ENCODE measurements at places on chromosomes 7 and 10.

DNA sequence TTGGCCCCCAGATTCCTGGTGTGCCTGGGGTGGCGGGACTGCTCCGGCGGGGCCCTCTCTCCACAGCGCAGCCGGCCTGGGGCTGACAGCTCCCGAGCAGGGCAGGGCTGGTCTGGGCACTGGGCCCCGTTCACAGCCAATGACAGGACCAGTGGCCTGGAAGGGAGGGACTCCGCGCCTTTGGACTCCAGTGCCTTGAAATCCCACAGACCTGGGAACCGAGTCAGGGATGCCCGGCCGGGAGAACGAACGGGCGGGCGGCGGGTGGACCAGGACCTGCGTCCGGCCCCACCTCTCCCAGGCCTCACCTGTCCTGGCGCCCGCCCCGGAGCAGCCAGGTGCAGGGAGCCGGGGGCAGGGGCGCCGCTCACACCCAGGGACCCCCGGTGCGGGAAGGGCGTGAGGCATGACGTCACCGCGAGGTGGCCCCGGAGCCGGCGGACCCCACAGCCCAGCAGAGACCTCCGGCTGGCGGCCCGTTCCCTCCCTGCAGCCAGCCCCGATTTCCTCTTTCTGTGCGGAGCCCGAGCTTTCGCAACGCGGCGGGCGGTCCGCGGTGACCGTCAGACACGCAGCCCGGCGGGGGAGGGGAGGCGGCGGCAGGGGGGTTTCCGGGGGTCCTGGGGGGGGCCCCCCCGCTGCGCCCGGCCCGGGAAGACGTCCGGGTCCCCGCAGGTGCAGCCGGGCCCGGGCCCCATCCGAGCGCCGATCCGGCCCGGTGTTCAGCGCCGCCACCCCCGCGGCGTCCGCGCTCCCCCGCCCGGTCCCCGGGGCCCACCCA is 743 bp downstream of the ADAP1 start:
- no peaks in the 10 kb centered on the region for H3K4me1 ChIP-seq
- no peak overlapping the region for H3K4me3 ChIP-seq
- H3K36me3 ChIP-seq = no peaks in the 10 kb centered on the region
- peaks cover 32% of the 10 kb centered on the region for H3K27me3 ChIP-seq

- H3K27me3 ChIP-seq = no peaks in the 10 kb centered on the region
- H3K4me1 ChIP-seq = peaks cover 39% of the 10 kb centered on the region
- H3K4me3 ChIP-seq = no peak overlapping the region
- DNase-seq = no peak
Measured at GRCh38 chr7:7517754-7518153, 17.9 kb downstream of the COL28A1 start.

- no peaks in the 10 kb centered on the region for H3K4me1 ChIP-seq
- H3K27me3 ChIP-seq = no peaks in the 10 kb centered on the region
- peaks cover 4% of the 10 kb centered on the region for H3K36me3 ChIP-seq
- DNase-seq = no peak
Measured at GRCh38 chr7:158252081-158252836, 335.4 kb downstream of the PTPRN2 start.

GRCh38 chr7:2209146-2209960 is 23.4 kb downstream of the MAD1L1 start:
- peak overlapping the region; percentile 24 for H3K27ac ChIP-seq
- peaks cover 14% of the 10 kb centered on the region for H3K4me1 ChIP-seq
- DNase-seq = peak; percentile 41
- H3K27me3 ChIP-seq = no peaks in the 10 kb centered on the region
- no peak overlapping the region for H3K4me3 ChIP-seq

DNA sequence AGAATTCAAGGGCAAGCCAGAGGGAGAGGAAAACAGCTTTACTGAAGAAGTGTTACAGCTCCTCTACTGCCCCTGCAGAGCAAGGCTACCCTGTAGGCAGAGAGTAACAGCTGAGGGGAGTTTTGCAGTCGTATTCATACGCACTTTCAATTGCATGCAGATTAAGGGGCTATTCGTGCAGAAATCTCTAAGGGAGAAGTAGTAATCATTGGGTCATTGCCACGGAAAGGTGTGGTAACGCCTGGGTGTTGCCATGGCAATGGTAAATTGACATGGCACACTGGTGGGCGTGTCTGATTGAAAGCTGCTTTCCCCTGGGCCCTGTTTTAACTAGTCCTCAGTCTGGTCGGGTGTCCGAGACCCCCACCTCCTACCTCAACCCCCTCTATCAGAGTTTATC is 227.2 kb downstream of the NSUN6 start:
- H3K27ac ChIP-seq = no peak overlapping the region
- H3K4me3 ChIP-seq = no peak overlapping the region
- H3K36me3 ChIP-seq = no peaks in the 10 kb centered on the region
- H3K4me1 ChIP-seq = no peaks in the 10 kb centered on the region

GRCh38 chr10:43821103-43821502 is 172.4 kb upstream of the ZNF32 start:
- no peak for DNase-seq
- H3K27me3 ChIP-seq = peaks cover 1% of the 10 kb centered on the region
- H3K4me3 ChIP-seq = no peak overlapping the region
- H3K36me3 ChIP-seq = no peaks in the 10 kb centered on the region
- peaks cover 79% of the 10 kb centered on the region for H3K4me1 ChIP-seq
- peak overlapping the region; percentile 54 for H3K27ac ChIP-seq

DNA sequence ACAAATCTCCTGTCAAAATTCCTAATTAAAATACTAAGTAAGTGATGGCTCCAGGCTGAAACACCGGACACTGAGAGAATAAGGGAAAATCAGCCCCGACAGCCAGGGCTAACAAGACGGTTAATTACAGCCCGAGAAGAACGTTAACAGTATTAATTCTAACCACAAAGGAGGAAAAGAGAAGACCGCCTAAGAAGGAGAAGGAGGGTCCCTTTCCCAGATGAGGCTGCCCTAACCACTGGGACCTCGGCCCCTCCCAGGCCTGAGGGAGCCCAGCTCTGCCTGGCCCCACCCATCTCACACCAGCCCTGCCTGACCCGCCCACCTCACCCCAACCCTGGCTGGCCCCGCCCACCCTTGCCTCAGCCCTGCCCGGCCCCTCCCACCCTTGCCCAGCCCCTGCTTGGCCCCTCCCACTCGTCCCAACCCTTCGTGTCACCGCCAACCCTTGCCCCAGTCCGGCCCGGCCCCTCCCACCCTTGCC is 51.3 kb downstream of the PWWP2B start:
- no peak overlapping the region for H3K4me3 ChIP-seq
- no peaks in the 10 kb centered on the region for H3K36me3 ChIP-seq
- no peaks in the 10 kb centered on the region for H3K27me3 ChIP-seq
- peak overlapping the region; percentile 71 for H3K27ac ChIP-seq
- no peak for DNase-seq
- peaks cover 10% of the 10 kb centered on the region for H3K4me1 ChIP-seq

GRCh38 chr10:42623929-42624328 is 14.4 kb downstream of the ZNF33B start:
- H3K27me3 ChIP-seq = no peaks in the 10 kb centered on the region
- peaks cover 31% of the 10 kb centered on the region for H3K36me3 ChIP-seq
- H3K4me3 ChIP-seq = no peak overlapping the region
- no peaks in the 10 kb centered on the region for H3K4me1 ChIP-seq
- DNase-seq = no peak
- H3K27ac ChIP-seq = no peak overlapping the region

DNA sequence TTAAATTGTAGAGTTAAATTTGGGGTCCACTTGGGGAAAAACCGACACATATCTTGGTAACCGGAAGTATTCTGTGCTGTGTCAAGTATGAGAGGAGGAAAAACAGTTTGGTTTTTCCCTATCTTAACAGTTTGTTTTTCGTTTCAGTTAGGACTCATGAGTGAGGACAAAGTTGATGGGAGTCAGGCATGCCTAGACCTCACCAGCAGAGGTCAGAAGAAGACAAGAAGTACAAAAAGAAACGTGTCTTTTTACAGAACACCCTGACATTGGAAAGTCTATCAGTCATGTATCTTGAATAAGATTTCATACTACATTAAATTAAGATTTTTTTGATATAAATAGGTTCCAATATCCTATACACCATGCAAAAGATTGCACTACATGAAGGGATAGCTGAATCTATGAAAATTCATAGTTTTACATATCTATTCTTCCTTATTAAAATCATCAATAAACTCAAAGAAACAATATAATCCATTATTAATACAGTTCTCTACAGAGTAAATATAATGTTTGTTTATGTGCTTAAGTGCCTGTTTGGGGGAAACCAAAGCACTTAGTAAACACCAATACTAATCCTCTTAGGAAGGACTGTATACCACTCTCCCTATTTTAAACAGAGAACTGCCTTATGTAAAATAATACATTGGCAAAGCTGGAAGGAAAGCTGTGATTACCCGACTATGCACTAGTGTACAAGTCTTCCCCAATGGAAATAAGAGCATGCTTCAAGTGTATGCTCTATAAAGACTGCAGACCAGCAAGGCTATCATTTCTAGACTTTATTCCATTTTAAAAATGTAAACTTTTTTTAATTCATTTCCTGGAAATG is 95.6 kb downstream of the USP6NL start:
- peaks cover 11% of the 10 kb centered on the region for H3K4me1 ChIP-seq
- no peak overlapping the region for H3K27ac ChIP-seq
- H3K4me3 ChIP-seq = no peak overlapping the region
- H3K36me3 ChIP-seq = no peaks in the 10 kb centered on the region

DNA sequence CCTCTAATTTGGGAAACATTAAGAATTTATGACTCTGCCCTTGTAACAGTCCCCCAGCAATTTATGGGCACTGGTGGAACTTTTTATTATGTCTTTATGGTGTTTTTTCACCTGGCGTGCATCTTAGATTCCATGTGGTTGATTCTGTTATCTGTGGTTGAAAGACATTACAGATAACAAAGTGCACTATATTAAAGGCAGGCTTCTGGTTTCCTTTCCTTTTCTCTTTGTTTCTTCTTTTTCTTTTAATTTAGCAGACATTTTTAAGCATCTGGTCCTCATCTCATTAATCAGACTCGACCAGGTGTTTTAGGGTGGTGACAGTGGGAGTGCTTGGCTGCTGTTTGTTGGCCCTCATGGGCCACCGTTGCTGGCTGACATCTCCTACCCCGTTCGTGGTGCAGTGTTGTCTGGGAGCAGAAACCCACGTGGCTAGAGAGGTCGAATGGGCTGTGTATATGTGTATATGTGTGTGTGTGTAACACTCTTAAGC is 77.4 kb downstream of the LRMDA start:
- no peak overlapping the region for H3K4me3 ChIP-seq
- H3K27me3 ChIP-seq = peaks cover 7% of the 10 kb centered on the region
- no peak overlapping the region for H3K27ac ChIP-seq
- H3K4me1 ChIP-seq = no peaks in the 10 kb centered on the region

DNA sequence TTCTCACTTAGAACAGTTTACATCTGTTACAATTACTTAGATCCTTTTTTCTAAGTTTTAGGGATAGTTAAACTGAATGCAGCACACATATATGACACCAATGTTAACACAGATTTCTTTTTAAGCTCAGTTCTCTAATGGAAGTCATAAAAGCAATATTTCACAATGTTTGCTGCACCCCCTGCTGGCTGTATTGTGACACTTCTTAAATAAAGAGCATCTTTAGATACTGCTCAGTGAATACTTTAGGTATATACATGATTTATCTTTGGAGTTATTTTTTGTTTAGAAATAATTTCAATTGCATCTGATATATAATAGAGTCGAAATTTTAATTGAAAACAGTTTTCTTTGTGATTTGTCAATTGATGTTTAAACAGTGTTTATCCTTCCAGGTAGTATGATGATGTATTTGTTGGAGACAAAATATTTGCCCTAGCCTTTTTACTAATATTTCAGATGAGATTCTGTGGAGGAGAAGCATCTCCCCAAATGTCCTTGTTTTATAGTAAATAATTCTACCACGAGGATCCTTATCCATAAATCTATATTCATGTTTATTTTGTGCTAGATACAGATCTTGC is 174.4 kb downstream of the ST7 start:
- peaks cover 90% of the 10 kb centered on the region for H3K4me1 ChIP-seq
- no peaks in the 10 kb centered on the region for H3K36me3 ChIP-seq
- H3K27ac ChIP-seq = peak overlapping the region; percentile 47
- DNase-seq = peak; percentile 60
- no peaks in the 10 kb centered on the region for H3K27me3 ChIP-seq
- no peak overlapping the region for H3K4me3 ChIP-seq

DNA sequence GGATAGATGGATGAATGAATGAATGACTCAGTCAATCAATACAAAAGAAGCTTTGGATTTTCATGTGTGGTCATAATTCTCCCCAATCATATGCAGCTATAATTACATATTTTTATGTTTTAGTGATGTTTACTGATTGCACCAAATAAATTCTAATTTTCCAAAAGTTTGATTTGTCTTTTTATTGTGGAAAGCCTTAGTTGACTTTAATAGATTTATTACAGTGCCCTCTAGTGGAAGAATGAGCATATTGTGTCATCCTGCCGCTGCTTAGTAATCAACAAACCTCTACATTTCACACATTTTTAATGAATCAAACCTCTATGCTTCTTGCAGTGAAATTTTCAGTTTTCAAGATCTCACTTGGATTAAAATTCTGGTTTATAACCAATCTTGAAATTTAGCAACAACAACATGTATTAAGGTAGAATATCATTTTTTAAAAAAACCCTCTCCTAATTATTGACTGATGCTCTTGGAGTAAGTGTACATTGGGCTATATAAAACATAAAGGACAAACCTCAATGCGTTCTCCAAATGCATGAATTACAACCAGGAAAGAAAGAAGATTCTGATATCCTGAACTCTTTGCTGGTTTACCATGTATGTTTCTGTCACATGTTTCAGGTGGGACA is 55.6 kb upstream of the PNLIP start:
- peak; percentile 6 for DNase-seq
- H3K4me1 ChIP-seq = no peaks in the 10 kb centered on the region
- H3K36me3 ChIP-seq = no peaks in the 10 kb centered on the region
- no peak overlapping the region for H3K27ac ChIP-seq

DNA sequence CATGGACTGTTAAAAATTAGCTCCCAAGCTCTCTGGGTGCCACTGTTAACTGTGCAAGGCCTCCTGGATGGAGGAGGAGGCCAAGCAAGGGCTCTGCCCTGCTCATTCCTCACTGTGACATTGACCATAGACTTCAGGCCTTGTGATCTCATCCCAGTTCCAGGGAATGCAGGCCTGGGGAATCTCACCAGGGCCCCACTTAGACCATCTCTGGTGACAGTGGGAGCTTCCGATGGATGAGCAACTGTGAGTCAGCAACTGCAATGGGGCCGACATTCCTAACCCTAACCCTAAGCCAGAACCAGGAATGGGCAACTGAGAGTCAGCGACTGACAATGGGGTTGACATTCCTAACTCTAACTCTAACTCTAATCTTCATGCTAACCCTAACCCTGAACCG is 50.4 kb upstream of the MSMB start:
- peak overlapping the region; percentile 87 for H3K27ac ChIP-seq
- H3K4me1 ChIP-seq = peaks cover 45% of the 10 kb centered on the region
- peaks cover 1% of the 10 kb centered on the region for H3K27me3 ChIP-seq
- H3K36me3 ChIP-seq = no peaks in the 10 kb centered on the region
- peak overlapping the region; percentile 11 for H3K4me3 ChIP-seq
- DNase-seq = peak; percentile 75

GRCh38 chr10:118034791-118035261 is 11.9 kb downstream of the RAB11FIP2 start:
- DNase-seq = no peak
- peaks cover 10% of the 10 kb centered on the region for H3K36me3 ChIP-seq
- no peak overlapping the region for H3K4me3 ChIP-seq
- H3K27ac ChIP-seq = no peak overlapping the region
- H3K27me3 ChIP-seq = no peaks in the 10 kb centered on the region
- H3K4me1 ChIP-seq = peaks cover 31% of the 10 kb centered on the region
